ENCODE measurements at places on chromosomes 3 and 15.
A peak's percentile ranks its signal among the peaks of the same experiment; 100 is the strongest.

- DNase-seq: no peak
These were observed 58.5 kb downstream of the BBX start for GRCh38 chr3:107581230-107581629.

DNA sequence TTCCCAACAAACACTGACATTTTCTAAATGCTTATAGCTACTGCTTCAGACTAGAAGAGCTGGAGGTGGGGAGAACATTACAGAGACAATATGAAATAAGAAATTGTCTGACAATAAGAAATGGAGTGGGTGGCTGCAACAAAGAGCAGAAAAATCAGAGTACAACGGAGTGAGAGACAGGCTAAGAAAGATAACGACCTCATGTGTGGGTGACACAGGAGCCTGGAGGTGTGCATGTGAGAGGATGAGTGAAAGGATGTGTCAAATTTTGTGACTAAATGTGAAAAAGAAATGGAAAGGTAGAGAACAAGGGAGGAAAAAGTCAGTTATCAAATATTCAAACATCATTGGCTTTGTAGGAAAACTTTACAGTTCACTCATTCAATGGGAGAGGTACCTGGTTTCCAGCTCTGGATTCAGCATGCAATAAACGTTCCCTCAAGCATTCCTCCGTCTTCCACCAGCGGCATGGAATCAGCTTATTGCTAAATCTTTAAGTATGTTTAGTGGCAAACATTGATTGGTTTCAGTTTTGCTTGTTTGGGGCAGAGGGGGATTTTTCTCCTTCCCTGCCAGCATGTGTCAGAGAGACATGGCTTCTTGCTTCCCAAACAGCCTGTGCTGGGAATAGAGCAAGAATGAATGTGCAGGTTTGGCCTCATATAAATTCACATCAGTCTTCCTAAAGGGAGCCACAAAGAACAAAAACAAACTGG lies 103.8 kb upstream of the CHRM5 start:
- no peak for DNase-seq

DNA sequence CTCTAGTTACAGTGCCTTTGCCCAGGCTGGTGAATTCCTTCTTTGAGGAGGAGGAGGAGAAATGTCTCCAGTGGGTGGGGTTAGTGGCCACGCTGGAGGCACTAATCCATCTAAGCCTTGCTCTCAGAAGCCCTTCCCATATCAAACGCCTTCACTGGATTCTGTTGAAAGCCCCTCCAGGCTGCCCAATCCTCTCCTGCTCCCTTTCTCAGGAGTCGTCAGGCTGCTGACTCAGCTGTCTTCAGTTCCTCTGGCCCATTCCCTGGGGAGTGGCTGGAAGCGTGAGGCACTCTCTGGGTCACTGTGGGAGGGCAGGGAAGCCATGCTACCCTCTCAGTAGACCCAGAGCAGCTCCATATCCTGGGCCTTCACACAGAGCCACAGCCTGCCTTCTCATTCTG lies 2.7 kb downstream of the AP2M1 start:
- DNase-seq: no peak

- DNase-seq: no peak
These were observed 34.5 kb downstream of the PRICKLE2 start for GRCh38 chr3:64190517-64191515.

DNA sequence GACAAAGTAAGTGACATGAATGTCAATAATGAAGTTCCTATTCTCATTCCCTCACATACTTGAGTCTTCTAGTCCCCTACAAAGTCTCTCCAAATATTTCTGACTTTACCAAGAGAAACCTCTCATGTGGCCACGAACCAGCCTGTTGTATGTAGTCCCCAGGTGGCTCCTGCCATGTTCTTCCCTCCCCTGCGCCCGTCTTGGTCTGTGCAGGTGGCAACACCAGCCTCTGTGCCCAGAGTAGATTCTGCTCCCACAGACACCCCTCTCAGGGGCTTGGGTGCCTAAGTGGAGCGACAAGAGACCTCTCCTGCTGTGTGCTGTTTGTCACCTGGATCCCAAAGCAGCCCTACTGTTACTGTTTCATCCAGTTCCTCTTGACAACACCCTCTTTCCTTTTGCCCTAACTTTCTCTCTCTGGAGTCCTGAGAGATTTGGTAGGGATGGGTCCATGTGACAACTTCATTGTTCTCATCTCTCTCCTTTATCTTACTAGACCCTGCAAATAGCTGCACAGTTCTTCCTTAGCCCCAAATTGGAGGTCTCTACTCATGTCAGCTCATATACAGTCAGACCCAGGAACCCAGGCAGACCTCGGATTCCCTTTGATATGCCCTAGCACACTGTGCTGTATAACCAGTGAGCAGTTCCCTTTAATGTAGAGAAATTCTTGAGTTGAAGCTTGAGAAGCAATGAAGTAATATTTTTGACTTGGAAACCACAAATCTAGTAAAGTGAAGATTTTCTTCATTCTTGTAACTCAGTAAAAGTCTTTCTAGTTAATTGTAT lies 56.9 kb downstream of the POLR2M start:
- DNase-seq: no peak

DNA sequence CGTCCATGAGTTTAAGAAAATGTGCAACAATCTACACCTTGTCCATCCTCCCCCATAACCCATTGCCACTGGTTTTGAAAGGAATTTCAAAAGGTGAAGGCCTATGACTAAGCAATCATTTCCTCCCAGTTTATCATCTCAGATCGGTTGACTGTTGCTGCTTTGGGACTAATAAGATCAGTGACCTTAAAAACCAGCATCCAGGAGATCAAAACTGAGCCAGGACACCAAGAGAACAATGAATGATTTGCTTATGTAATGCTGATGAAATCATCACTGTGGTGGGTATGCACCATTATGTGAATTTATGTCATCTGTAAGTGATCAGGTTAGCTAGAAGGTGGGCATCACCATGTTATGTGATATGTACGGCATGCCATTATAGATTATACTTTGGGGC lies 195.5 kb downstream of the SSR3 start:
- DNase-seq: peak; percentile 50

GRCh38 chr3:78881501-78881900 lies 886.3 kb downstream of the ROBO1 start:
- no peak for DNase-seq

- no peak for DNase-seq
These were observed 56.6 kb upstream of the TIPARP start for GRCh38 chr3:156617781-156618180.

GRCh38 chr15:93136606-93137005 lies 47.6 kb upstream of the RGMA start:
- no peak for DNase-seq

DNA sequence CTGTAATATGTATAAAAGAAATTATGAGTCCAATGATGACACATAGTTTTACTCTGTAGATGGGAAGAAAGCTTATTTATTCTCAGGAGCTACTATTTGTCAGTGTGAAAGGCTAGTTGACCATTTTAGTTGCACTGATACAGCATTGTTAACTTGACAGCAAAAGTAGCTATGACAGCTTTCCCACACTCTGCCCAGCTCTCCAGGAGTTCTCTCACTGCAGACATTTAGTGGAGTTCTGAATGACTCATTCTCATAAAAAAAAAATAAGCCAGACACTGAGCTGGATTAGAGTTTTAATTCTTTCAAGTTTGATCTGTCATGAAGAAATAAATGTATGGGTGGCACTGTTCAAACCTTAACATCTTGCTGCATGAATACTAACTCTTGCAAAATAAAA lies 77.2 kb upstream of the CFAP20DC start:
- DNase-seq: peak; percentile 13

DNA sequence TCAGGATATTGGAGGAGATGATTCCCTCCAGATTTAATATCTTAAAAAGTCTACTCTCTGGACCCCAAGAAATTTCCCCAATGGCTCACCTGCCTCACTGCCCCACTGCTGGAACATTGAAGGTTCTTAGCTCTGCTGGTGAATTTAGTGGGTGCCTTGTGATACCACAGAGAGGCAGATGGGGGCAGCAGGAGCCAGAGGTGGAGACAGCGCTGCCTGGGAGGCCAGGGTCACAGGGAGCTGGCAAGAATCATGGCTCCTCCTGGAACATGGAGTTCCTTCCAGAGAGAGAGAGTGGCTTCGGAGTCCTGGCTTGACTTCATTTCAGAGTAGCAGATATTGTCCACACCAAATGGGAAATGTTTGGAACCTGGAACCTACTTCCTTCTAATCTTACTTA lies 263.5 kb upstream of the CFAP20DC start:
- peak; percentile 36 for DNase-seq
